DMS79 treated with DMSO at 0.1 percent for 48 hours (cell line): ENCODE measurements at places on chromosomes 6 and 20.

- no peak for DNase-seq
Measured at GRCh38 chr6:165805067-165805555, 142.1 kb upstream of the PDE10A start.

DNA sequence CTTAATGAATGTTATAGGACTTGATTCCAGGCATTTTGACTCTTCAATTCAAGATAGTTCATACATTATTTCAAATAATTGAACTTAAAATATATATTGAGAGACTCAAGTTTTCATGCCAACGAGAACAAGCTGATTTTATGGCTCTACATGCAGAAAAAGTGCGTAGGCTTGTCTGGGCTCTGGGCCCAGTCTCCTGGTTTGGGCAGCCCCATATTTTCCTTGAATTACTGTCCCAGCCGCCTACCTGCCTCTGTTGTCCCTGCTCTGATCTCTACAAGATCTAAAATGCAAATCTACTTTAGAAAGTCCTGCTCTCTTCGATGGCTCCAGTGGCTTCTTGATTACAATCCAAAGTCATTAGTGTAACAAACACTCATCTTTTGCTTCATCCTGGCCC, 537.4 kb upstream of the CHD6 start:
- DNase-seq: no peak

GRCh38 chr6:109901976-109902375, 76.1 kb upstream of the GPR6 start:
- no peak for DNase-seq

- DNase-seq: no peak
Measured at GRCh38 chr20:38602185-38602581, 574 bp downstream of the ARHGAP40 start.

DNA sequence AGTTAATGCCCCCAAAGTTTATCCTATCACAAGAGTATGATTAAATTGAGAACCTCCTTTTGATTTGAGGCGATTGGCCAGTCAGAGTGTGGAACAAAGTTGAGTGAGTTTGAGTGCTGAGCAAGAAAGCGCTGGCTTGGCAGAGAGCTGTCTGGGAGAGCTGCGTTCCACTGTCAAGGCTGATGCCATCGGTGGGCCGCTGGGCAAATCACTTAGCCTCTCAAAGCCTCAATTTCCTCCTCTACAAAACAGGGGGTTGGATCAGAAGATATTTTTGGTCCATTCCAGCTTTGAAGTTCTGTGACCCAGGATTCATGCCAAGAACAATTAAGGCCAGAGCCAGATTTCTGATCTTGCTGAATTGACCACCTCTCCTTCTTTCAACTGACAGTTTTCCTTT, 60.2 kb downstream of the TMEM242 start:
- no peak for DNase-seq

DNA sequence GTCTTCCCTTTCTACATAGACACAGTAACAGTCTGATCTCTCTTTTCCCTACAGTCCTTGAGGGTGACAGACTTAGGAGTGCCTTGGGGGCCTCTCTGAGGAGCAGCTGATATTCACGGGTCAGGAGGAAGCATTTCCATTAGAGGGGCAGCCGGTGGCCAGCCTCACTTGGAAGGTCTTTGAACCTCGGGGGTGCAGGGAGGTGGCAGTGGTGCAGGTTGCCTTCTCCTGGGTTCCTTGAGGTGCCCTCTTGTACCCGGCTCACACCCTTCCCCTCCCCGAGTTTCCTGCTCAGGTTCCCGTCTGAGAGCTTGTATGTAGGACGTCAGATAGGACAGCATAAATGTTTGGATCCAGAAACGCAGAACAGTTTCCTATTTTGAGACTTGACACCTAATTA, 2.5 kb downstream of the RTEL1 start:
- no peak for DNase-seq
